ENCODE measurements at places on chromosomes 2 and 18.

GRCh38 chr2:36824273-36824672 is 127.8 kb downstream of the VIT start:
- DNase-seq = no peak

DNA sequence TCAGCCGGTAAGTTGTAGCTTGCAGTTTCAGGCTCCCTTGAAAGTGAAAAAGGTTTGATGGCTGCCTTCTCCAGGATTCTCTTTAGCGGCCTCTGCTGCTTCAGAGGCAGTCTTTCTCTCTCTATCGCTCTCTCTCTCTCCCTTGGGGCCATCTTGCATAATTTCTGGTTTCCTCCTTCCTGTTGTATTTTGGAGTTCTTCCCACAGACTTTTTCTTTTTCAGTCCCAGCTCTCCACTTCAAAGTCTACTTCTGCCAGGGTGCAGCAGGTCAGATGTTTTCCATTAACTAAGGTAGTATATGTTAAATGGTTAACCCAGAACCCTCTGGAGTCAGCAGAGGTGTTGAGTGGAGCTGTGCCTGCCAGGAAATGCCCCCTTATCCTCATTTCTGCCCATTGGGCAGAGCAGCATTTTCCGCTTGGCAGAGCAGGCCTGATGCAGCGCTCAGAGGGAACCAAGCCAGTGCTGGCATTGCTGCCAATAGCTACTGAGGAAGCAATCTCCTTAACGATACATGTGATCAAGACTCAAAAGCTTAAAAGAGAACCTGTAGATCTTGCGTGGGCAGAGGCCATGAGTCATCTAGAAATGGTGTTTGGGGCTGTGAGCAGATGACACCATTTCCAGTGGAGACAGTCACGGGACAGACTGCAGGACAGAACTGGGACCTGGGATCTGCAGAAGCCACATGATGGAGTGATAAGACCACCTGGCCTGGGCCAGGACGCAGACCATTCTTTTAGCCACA is 20.8 kb downstream of the DBI start:
- DNase-seq = no peak

- no peak for DNase-seq
Measured at GRCh38 chr2:43171789-43172188, 54.6 kb downstream of the ZFP36L2 start.

- peak; percentile 49 for DNase-seq
Measured at GRCh38 chr2:196925051-196925767, 1.3 kb downstream of the PGAP1 start.

DNA sequence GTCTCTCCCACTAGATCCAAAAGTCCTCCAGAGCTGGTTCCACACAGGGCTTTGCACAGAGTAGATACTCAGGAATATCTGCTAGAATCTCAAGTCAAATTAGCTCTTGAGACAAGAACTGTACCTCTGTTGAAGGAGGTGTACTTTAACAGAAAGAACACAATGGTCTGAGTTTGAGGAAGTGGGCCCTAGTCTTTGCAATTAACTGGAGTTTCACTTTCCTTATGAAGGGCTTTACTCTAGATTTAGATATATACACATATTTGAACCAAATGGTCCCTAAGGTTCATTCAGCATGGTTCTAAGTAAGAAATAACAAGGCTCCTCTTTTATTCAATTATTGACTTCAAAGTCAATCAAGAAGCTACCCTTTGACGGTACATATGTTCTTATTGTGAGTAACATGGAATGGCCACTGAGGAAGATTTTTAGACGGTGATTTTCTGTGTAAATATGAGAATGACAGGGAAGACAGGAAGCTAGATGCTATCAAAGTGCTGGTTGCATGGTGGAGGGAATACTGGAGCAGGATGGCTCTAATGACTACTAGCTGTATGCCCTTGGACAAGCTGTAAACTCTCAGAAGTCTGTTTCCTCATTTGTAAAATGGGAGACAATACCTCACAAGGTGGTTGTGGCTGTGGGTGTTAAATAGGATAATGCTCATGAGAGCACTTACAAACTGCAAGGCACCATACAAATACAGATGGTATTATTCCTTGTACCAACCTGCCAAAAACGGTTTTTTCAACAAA is 73.5 kb upstream of the SERTAD2 start:
- DNase-seq = no peak

GRCh38 chr2:233857511-233858141 is 3.3 kb upstream of the HJURP start:
- no peak for DNase-seq

- no peak for DNase-seq
Measured at GRCh38 chr2:43368483-43369385, 142.3 kb upstream of the ZFP36L2 start.

- no peak for DNase-seq
Measured at GRCh38 chr2:3610881-3611505, 16.1 kb downstream of the COLEC11 start.

DNA sequence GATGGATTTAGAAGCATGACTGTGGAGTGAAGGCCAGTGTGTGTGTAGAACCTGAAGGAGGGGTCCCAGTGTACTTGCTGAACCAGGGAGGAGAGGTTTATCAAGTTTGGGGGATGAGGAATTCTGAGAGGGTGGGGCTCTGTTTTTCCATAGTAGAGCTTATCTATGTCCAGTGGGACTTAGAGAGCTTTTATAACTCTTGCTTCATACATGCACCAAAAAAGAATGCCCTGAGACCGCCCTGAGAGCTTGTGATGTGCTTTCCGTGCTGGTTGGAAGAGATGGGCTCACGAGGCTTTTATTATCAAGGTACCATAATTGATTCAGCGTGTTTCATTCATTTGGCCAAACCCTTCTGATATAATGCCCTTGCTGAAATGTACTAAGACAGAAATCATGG is 100.2 kb downstream of the MTCL1 start:
- no peak for DNase-seq

DNA sequence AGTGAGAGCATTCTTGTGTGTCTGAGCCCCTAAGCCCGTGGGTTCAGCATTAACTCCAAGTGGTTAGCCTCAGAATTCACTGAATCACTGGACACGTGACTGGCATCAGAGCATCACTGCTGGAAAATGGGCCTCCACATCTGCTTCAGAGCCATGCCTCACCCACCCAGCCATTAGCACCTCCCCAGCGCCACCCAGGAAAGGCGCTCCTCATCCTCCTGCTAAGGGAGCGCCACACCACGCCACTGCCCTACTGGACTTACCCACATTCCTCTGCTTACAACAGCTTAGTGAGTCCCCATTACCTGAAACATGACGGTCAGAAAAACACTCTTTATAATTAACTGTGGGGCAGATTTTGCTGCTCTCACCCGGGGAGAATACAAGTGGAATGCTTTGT is 442.6 kb upstream of the MYT1L start:
- DNase-seq = no peak

- no peak for DNase-seq
Measured at GRCh38 chr18:79640875-79641274, 38.7 kb upstream of the CTDP1 start.

DNA sequence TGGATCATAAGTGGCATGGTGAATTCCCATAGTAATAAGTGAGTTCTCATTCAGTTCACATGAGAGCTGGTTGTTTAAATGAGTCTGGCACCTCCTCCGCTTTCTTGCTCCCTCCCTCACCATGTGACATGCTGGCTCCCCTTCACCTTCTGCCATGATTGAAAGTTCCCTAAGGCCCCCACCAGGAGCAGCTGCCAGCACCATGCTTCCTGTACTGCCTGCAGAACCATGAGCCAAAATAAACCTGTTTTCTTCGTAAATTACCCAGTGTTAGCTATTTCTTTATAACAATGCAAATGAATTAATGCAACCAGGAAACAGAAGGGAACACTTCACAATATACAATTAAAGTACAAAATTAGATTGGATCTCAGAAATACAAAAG is 257.0 kb downstream of the MREG start:
- no peak for DNase-seq

DNA sequence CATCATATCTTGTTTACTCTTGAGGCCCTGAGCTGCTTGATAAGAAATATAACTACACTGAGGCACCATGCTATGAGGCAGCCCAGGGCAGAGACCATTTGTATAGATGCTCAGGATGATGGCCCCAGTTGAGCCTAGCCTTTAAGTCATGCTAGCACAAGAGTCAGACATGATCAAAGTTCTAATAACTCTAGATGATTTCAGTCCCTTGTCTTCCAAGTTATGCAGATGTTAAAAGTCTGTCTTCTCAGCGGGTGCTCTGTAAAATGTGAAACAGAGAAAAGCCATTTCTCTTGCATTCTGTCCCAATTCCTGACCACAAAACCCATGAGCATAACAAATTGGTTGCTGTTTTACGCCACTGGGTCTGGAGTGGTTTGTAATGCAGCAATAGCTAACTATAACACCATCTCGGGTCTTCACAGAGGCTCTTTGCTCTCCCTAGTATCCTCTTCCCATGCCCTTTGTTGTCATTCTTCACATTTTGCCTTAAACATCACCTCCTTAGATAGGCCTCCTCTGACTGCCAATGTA is 49.6 kb downstream of the NXPH2 start:
- DNase-seq = no peak

GRCh38 chr18:80056095-80056494 is 21.9 kb downstream of the RBFA start:
- no peak for DNase-seq

DNA sequence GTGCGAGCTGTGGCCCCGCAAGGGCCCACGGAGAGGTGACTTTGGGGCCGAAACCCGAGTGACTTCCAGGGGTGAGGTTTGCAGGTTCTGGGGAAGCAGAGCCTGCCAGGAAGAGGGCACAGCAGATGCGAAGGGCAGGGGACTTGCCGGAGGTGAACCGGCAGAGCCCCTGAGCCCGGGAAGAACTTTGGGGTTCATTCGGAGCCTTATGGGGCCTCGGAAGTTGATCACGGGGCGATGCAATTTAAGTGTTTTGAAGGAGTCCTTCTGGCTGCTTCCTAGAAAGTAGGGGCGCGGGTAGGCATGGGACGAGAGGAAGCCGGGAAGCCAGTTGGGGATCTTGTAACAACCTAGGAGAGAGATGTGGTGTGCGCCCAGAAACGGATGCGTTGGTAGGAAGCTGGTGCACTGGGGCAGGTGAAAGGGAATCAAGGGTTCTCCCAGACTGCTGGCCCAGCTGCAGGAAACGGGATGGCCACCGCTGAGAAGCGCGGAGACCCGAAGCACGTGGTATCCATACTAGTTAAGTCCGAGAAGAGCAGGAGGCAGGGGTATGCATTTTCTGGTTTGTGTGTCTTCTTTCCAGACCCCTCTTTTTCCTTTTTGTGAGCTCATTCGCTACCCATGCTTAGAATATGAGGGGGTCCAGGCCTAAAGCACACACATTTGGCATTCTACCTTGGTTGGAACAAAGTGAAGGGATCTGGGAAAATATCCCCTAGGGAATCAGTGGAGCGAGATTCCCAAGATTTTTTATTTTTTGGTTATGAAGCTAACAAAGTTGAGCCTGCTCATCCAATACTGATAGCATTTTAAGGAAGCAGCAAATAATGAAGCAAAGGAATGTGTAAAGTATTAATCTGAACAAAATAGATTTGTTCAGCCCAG is 758 bp downstream of the SCLY start:
- DNase-seq = no peak

DNA sequence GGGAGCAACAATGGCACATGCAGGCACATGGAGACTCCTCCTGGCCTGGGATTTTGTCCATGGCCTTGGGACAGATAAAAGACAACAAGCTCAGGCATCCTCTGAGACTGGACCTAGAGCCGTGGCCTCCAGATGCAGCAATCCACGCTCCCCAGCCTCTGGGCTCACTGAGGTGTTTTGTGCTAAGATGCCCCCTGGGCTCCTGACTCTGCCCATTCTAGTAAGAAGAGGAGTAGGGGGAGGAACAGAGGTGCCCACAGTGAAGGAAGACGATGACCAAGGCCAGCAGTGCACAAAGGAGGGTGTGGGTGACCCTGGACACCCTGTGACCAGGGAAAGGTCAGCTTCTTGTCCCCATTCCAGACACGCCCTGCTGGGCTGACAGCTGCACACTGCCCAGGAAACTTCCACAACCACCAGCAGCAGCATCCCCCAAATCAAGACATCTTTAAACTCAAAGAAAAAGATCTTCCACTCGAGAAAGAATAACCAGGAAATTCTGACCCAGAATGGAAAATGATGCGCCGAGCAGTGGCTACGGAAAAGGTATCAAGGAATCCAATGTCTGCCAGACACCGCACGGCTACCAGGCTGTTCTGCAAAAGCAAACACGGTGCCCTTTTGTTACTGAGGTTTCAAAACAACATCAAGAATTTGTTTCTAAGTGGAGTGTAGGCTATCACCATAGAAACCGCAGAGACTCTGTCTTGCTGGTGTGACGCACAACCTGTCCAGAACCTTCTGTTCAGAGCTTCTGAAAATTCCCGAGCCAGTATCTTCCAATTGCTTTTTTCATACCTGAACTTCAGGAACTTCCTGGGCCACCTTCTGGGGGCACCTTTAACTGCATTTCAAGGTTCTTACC is 65.5 kb downstream of the ZNF516 start:
- DNase-seq = no peak

DNA sequence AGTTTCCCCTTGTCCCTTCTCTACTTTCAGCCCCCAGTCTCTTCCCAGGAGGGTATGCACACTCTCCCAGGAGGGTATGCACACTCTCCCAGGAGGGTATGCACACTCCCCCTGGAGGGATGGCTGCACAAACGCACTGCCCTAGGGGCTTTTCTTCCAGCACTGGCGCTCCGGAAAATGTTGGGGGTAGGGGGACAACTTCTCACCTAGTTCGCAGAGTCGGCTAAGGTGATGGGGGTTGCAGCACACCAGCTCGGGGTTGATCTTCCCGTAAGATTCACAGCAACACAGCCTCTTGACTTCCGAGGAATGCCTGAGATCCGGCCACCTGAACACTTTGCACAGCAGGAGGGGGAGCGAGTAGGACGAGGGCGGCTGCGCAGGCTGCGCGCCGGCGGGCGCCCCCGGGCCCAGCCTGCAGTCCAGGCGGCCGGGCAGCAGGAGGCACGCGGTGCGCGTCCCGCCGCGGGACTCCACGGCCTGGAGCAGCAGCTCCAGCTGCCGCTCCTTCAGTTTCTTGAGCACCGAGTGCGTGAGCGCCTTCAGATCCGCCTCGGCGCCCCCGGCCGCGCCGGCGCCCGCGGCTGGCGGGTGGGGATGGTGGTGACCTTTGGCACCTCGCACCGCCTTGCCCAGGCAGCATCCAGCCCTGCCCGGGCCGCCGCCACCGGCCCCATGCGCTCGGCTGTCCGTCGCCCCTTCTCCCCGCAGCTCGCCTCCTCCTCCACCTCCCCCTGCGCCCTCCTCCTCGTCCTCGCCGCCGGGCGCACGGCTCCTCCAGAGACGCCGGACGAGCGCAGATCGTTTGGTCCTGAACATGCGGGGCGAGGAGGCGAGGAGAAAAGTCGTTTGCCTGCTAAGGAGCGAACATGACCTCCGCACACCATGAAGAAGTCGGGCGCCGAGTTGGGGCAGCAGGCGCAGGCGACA is 894 bp downstream of the SMAD7 start:
- no peak for DNase-seq

GRCh38 chr2:47208852-47209606 is 53.9 kb upstream of the STPG4 start:
- no peak for DNase-seq

GRCh38 chr2:88170472-88170892 is 336 bp downstream of the THNSL2 start:
- DNase-seq = no peak

- DNase-seq = no peak
Measured at GRCh38 chr2:220162320-220162719, 534.9 kb downstream of the SLC4A3 start.

GRCh38 chr2:171244970-171245782 is 84.5 kb upstream of the TLK1 start:
- no peak for DNase-seq
